Progenitor cell of endocrine pancreas (in vitro differentiated cells): ENCODE measurements at places on chromosomes 12 and 14. TPM values are rescaled to one million over a fixed set of nuclear protein-coding genes. Genes with fewer than 3 reads are reported as not detected.

Gene RDH12
- 1.7 and 2.4 TPM in 2 replicates for total RNA-seq

Gene NFATC4
- 56.6 and 57.6 TPM in 2 replicates for total RNA-seq

Gene LRRC43
- total RNA-seq = 5.4 and 5.5 TPM in 2 replicates

Gene SIX6
- total RNA-seq = not detected in 2 replicates

Gene FAM186B
- 0.20 and 0.24 TPM in 2 replicates for total RNA-seq

Gene BMAL2
- 26.0 and 28.8 TPM in 2 replicates for total RNA-seq

Gene PLBD1
- 26.1 and 28.3 TPM in 2 replicates for total RNA-seq

DNA sequence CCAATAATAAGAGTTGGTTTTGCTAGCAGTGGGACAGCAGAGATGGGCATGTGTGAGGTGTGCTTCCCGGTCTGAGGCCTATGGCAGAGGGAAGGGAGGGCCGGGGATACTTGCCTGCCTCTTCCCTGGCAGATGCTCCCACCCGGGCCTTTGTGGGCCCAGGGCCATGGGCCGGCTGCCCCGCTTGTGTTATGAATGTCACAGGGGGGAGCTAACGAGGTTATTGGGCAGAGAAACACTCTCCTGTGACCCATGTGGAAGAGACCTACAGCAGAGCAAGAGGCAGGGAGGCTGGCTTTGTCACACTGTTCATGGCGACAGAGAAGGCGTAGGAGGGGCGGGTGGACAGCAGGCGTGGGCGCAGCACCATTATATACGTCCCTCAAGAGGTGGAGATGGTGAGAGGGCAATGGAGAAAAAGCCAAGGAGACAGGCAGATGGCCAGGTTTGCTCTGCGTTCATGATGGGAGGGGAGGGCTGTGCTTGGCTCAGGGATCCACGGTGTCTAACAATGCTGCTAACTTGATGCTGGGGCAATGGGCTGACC is 13.3 kb downstream of the CCND2 start:
- no peak for DNase-seq

DNA sequence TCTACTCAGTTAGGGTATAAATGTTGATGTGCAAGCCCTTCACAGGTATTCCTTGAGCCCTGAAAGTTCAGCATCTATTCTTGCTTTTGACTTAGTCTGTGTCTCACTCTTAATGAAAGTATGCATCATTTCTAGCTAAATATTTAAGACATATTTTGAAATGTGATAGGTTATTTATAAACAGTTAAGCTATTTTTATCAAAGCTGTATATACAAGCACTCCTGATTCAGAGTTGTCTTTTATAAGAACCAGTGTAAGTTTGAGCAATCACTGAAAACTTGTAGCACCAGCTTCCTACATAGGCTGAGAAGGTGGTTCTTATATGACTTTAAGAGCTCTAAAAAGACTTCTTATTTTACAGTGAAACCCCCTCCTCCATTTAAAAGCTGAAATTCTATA is 98.6 kb downstream of the MYF5 start:
- no peak for DNase-seq

- DNase-seq = no peak
Observed at GRCh38 chr14:104356738-104357688, 218.6 kb downstream of the KIF26A start.

DNA sequence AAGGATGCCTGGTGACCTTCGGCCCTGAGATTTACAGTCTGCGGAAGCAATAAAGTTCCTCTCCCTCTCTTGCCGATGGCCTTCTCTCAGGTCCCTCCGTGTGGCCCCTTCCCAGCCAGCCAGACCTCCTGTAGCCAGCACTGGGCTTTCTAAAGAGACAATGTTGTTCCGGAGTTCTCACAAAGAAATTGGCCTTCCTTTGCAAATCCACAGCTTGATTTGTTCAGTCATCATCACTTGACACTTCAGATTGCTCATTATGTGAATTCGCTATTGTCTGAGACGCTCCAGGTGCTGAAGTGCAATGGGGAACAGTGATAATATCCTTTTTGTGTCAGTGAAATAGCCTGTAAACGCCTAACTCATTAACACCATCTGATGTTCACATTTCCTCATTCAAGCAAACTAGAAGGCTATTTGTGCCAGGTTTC is 43.7 kb upstream of the GPHB5 start:
- no peak for DNase-seq

- DNase-seq = no peak
Observed at GRCh38 chr12:75953312-75953906, 78.2 kb downstream of the PHLDA1 start.

- DNase-seq = no peak
Observed at GRCh38 chr14:57470909-57471308, 22.7 kb downstream of the CCDC198 start.

- no peak for DNase-seq
Observed at GRCh38 chr12:65651060-65651459, 173.2 kb upstream of the HMGA2 start.

GRCh38 chr12:64160021-64160710 is 61.9 kb downstream of the KICS2 start:
- DNase-seq = no peak

DNA sequence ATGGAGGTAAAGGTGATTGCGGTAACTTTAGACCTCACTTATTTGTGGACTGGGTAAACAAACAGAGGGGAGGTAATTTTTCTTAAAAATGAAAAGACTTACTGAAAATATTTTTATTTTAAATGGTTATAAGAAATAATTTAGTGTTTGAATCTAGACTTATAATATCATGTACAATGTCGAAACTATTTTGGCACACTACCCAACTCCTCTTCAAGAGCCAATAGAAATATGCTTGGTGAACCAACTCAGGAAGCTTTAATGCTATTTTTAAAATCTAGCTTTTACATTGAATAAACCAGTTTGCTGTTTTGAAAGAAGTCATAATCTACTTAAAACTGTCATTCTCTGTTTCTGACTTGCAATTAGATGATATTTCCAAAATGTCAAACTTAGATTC is 175.8 kb upstream of the NPAS3 start:
- no peak for DNase-seq

- DNase-seq = no peak
Observed at GRCh38 chr14:99179946-99180345, 92.1 kb downstream of the BCL11B start.

DNA sequence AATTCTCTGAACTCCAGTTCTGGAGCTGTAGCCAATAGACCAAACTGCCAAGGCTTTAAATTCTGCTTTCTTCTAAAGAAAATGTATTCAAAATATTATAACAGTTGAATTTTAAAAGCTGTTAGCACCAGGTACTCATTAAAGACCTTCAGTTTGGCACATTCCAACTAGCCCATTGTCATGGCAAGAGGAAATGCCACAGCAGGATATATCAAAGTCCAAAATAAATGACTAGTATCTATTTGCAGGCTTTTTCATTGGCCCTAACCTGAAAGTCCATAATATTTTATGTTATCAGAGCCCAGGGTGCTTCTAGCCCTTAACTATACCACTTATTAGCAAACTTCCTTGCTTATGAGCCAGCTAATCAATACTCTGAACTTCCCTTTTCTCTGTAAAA is 3.1 kb upstream of the RIC8B start:
- no peak for DNase-seq

DNA sequence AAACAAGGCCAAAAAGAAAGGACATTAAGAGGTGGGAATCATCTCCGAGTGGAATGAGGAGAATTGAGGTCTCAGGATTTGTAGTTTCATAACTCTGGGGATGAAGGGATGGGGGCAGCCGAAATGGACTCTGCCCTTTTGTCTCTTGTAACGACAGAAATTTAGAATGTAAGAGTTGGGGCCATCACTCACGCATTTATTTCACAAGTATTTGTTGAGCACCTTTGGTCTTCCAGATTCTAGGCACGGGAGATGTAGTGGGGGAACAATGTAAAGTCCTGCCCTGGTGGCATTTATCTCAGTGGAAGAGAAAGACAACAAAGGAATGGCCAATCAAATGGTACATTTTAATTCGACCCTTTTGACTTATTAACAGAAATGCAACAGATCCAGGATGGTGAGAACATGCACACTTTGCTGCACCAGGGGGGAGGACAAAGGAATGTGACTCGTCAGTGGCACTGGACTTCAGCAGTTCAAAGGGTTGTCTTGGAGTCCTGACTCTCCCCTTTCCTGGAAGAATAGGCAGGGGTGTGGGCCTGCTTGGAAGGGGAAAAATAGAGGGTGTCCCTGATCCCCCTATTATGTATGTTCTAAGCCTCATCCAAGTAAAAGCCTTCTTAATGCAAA is 102.0 kb downstream of the TMEM30B start:
- DNase-seq = no peak

DNA sequence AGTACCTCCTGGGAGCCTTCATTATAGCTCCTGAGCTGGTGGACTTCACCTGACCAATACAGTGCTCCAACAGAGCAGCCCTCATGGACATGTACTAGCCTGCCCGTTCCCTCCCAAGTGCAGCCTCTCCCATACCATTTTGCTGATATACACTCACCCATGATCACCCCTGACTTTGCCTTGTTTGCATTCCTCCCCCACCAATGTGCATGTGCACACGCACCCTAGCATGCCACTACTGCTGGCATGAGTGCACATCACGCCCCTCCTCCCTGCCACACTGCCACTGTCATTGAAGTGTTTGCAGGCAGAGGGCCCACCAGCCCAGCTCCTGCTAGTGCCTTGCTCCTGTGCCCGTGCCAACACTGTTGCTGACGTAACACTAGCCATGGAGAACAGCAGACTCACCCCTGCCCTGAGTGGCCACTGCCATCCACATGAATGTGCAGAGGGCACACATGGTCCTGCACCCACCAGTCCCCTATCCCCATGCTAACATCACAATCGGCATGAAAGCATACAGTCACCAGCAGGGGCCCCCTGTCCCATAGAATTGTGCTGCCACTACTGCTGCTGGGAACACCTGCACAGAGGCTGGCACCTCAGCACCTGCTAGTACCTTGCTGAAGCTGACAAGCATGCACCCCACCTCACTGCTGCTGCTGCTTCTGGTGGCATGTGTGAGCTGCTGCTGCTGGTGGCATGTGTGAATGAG is 110.3 kb downstream of the SINHCAF start:
- DNase-seq = no peak

DNA sequence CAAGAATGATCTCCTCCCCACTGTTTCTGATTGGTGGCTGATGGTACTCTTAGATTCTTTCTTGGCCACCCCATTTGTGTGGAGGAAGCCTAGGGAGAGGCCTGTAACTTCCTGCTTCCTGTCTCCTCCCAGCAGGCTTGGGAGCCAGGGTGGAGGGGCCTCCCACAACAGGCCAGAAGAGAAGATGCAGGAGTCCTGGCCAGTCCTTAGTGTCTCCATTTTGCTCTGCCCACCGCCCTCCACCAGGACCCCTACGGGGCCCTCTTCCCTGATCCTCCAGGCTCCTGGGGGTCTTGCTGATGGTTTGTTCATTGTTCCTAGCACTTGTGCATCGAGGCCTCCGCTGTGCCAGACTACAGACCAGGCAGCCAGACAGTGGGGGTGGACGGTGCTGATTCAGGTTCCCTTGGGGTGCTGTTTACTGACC is 6.8 kb downstream of the TSPAN9 start:
- DNase-seq = no peak

DNA sequence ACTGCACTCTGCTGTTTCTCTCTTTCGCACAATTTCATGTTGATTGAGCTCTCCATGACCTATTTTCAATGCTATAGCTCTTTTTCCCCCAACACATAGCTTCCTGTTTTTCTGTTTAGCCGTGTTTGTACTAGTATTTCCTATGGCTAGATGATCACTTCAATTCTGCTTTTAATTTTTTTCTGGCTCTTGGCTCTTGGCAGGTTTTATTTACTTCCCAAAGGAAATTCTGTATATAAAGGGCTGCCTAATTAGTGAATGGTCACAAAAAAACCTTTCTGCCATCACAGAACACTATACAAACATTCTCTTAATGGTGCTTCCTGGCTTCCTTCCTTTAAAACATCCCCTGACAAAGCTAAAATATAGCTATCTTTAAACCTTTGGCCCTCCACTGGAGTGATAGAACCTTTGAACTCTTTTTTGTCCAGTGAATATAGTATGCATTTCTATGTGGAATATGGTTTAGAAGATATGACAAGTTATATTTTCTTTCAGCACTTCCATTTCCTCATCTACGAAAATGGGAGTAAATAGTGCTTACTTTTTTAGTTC is 88.2 kb downstream of the RASSF9 start:
- DNase-seq = no peak

GRCh38 chr14:94129758-94130414 is 482 bp upstream of the IFI27L2 start:
- DNase-seq = no peak

GRCh38 chr14:91261115-91261514 is 16.6 kb upstream of the GPR68 start:
- no peak for DNase-seq

GRCh38 chr14:105368910-105369652 is 29.3 kb upstream of the TEX22 start:
- no peak for DNase-seq

GRCh38 chr14:67574156-67574555 is 25.9 kb downstream of the PIGH start:
- DNase-seq = no peak

- no peak for DNase-seq
Observed at GRCh38 chr14:53851394-53852090, 105.1 kb downstream of the BMP4 start.

- no peak for DNase-seq
Observed at GRCh38 chr12:41794336-41794735, 350.3 kb downstream of the GXYLT1 start.
